A172 (cell line): ENCODE measurements at places on chromosomes 4 and X. TPM values are rescaled to one million over a fixed set of nuclear protein-coding genes. Genes with fewer than 3 reads are reported as not detected.

ARHGAP4 gene
- total RNA-seq = 1.3 and 5.3 TPM in 2 replicates

MAPK10 gene
- total RNA-seq = 0.31 TPM in 1 of 2 replicates, not detected in the other

ITM2A gene
- total RNA-seq = not detected in 2 replicates

PRR32 gene
- total RNA-seq = not detected in 2 replicates

NAAA gene
- total RNA-seq = 27.7 and 39.2 TPM in 2 replicates

RBM46 gene
- total RNA-seq = not detected in 2 replicates

CHIC2 gene
- total RNA-seq = 37.9 and 53.5 TPM in 2 replicates

NSD2 gene
- total RNA-seq = 63.5 and 70.0 TPM in 2 replicates

RAB40A gene
- not detected in 2 replicates for total RNA-seq

ADH7 gene
- total RNA-seq = not detected in 2 replicates

ADH1A gene
- not detected in 2 replicates for total RNA-seq

ZNF732 gene
- not detected in 2 replicates for total RNA-seq

SCML2 gene
- 5.8 and 7.5 TPM in 2 replicates for total RNA-seq

SOD3 gene
- 1.9 and 2.7 TPM in 2 replicates for total RNA-seq

UBE2D3 gene
- 319 and 360 TPM in 2 replicates for total RNA-seq

HSPA4L gene
- 13.1 and 13.2 TPM in 2 replicates for total RNA-seq

CT47C1 gene
- not detected in 2 replicates for total RNA-seq

MAGEA4 gene
- total RNA-seq = not detected in 2 replicates

CRMP1 gene
- total RNA-seq = 51.5 and 55.6 TPM in 2 replicates

TEX11 gene
- total RNA-seq = 0.22 TPM in 1 of 2 replicates, not detected in the other

ODAM gene
- not detected in 2 replicates for total RNA-seq

CFAP299 gene
- total RNA-seq = 0.28 and 3.8 TPM in 2 replicates

ATOH1 gene
- total RNA-seq = not detected in 2 replicates

GAGE13 gene
- 6.7 TPM in 1 of 2 replicates, not detected in the other for total RNA-seq

RNF150 gene
- 4.9 and 6.4 TPM in 2 replicates for total RNA-seq

PFKFB1 gene
- not detected in 2 replicates for total RNA-seq

S100P gene
- total RNA-seq = not detected in 2 replicates

NSG1 gene
- total RNA-seq = 7.0 and 9.2 TPM in 2 replicates

FAM9C gene
- not detected in 2 replicates for total RNA-seq

SLC10A6 gene
- total RNA-seq = not detected in 2 replicates

SETD7 gene
- 38.0 and 42.1 TPM in 2 replicates for total RNA-seq

SLC2A9 gene
- total RNA-seq = not detected in 2 replicates

NUP62CL gene
- total RNA-seq = 1.4 and 3.8 TPM in 2 replicates
